Iris pigment epithelial cell (primary cell): ENCODE measurements at places on chromosomes 12 and 14.
A peak's percentile ranks its signal among the peaks of the same experiment; 100 is the strongest.

DNA sequence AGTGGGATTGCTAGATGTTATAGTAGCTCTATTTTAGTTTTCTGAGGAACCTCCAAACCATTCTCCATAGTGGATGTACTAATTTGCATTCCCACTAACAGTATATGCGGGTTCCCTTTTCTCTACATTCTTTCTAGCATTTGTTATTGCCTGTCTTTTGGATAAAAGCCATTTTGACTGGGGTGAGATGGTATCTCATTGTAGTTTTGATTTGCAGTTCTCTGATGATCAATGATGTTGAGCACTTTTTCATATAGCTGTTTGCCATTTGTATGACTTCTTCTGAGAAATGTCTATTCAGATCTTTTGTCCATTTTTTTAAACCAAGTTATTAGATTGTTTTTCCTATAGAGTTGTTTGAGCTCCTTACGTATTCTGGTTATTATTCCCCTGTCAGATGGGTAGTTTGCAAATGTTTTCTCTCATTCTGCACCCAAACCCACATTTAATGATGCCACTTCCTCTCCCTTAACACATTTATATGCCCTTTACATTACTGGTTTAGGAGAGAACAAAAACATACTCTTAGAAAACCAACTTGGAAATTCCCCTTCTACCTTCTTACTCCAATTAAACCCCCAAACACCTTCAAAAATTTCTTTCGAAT lies 48.2 kb downstream of the NELL2 start:
- no peak for DNase-seq

GRCh38 chr12:63964301-63964700 lies 119.8 kb downstream of the SRGAP1 start:
- DNase-seq = no peak

GRCh38 chr14:59828276-59828675 lies 42.3 kb downstream of the RTN1 start:
- DNase-seq = no peak

- DNase-seq = no peak
These were observed 63.9 kb downstream of the KNTC1 start for GRCh38 chr12:122590990-122591389.

DNA sequence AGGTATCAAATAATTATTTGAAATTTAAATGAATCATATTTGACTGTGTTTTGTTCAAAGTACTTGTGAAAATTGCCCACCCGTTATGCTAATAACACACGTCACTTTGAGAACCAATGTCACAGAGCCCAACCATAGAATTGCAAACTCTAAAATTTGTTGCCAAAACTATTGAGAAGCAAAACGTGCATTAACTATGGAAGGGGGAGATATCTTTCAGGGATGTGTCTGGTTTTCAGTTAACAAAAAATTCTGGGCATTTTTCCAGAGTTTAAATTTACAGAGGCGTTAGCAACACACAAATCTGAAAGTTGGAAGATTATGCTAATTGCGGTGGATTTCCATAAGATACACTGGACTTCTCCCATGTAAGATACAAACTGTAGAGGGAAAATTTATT lies 371.8 kb upstream of the E2F7 start:
- DNase-seq = no peak

GRCh38 chr12:117039891-117040309 lies 59.3 kb downstream of the TESC start:
- DNase-seq = no peak

GRCh38 chr14:91402771-91403600 lies 14.6 kb downstream of the CCDC88C start:
- peak; percentile 59 for DNase-seq

DNA sequence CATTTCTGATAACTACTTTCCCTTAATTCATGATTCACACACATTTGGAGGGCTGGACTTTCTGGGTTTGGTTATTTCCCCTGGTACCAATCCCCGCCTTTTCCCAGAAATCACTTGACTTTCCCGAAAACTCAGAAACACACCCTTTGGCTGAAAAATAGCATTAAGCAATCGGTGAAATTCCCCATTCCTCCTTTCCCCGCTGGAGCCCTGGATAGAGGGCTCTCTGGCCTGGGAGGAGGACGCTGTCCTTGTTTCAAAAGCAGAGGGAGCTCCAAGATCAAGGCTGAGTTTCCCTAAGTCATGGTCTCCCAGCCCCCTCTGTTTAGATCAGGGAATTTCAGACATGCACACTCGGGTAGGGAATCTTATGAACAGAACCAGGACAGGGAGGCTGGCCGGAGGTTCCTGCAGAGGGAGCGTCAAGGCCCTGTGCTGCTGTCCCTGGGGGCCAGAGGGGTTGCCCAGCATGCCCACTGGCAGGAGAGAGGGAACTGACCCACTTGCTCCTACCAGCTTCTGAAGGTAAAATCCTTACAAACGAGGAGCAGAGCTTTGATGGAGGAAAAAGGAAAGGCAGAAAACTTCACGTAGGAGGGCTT lies at the start of gene C1S:
Gene C1S, plus strand, starts transcription at position 366 of the 602 bp plus-strand sequence. CDS start 1,195 bp downstream, outside the sequence.
- peak; percentile 95 for DNase-seq

GRCh38 chr12:15648558-15648957 lies 140.6 kb downstream of the EPS8 start:
- no peak for DNase-seq

GRCh38 chr14:80483331-80483730 lies 272.0 kb upstream of the DIO2 start:
- no peak for DNase-seq

DNA sequence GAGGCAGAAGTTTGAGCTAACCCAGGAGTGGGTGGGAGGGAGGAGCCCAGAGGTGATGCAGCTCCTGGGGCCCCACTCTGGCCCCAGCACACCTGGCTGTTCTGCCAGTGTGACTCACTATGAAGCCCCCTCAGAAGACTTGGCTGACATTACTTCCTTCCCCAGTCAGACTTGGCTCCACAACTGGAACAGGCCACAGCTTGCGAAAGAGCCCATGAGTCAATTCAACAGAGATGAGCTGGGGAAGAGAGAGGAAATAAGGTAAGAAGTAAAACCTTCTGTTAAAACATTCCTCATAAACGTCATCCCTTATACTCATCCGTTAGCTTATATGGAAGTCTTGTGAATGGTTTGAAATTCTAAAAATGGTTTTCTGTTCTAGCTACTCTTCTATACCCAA lies 245.9 kb downstream of the ADAMTS20 start:
- peak; percentile 99 for DNase-seq

- DNase-seq = no peak
These were observed 9.7 kb upstream of the CFAP251 start for GRCh38 chr12:121908702-121909101.

- DNase-seq = no peak
These were observed 153.2 kb downstream of the SMOC1 start for GRCh38 chr14:70032447-70032846.

- DNase-seq = no peak
These were observed 11.4 kb downstream of the CAND1 start for GRCh38 chr12:67280572-67280971.

- peak; percentile 26 for DNase-seq
These were observed 12.1 kb downstream of the MDM1 start for GRCh38 chr12:68319988-68320623.

- peak; percentile 32 for DNase-seq
These were observed 2.1 kb downstream of the VASH1 start for GRCh38 chr14:76763096-76764041.

GRCh38 chr14:100828031-100828769 lies 2.3 kb downstream of the MEG3 start:
- DNase-seq = peak; percentile 90

- DNase-seq = peak; percentile 46
These were observed 6.6 kb downstream of the PPHLN1 start for GRCh38 chr12:42332301-42333285.

- no peak for DNase-seq
These were observed 28.2 kb upstream of the EGLN3 start for GRCh38 chr14:33978892-33979612.

DNA sequence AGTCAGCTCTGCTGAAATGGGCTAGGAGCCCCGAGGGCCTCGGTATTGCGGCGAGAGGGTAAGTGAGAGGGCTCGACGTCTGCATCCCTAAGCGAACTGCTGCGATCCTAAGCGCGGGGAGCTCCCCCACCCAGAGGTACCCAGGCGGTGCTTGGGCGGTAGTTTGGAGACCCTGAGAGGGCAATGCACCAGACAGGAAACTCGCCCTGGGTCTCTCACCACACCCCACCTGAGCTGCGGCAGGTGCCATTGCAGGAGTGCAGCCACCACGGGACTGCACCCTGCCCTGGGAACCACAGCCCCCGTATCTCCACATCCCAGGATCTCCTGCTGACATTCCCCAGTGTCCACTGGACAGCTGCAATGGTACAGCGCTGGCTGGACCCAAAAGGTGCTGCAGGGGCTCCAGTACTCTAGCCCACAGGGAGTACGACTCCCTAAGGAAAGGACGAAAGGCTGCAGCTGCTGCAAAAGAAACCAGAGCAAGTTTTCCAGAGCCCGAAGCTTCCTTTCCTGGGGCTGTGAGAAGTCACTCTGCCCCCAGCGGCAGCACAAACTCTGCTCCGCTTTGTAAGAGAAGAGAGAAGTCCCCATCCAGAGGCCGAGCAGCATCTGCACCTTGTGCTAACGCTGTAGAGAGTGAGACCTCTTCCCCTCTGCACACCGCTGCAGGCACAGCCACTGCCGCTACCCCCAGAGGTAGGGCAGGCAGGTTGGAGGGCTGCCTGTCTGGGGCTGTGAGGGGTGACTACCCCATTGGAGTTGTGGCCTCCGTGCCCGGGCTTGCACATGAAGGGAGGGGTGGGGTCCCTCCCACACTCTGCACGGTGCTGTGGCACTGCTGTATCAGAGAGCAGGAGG lies 31.1 kb upstream of the MON2 start:
- DNase-seq = peak; percentile 68

DNA sequence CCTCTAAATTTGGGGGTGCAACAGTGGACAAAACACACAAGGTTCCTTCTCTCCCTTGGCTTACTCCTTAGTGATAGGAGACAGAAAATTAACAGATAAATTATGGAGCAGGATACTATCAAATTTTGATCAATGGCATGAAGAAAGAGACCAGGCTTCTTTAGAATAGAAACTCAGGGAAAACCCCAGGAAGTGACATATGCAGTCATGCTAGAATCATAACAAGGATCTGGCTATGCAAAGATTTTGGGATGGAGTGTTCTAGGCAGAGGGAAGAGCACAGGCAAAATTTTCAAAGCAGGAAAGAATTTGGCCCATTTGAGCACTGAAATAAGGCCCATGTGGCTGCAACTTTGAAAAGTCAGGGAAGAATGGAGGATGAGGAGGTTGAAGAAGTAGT lies 182.3 kb upstream of the PLEKHG7 start:
- DNase-seq = no peak

- no peak for DNase-seq
These were observed 4.9 kb downstream of the AACS start for GRCh38 chr12:125070112-125070511.

- no peak for DNase-seq
These were observed 36.4 kb upstream of the SMOC1 start for GRCh38 chr14:69842686-69843420.

DNA sequence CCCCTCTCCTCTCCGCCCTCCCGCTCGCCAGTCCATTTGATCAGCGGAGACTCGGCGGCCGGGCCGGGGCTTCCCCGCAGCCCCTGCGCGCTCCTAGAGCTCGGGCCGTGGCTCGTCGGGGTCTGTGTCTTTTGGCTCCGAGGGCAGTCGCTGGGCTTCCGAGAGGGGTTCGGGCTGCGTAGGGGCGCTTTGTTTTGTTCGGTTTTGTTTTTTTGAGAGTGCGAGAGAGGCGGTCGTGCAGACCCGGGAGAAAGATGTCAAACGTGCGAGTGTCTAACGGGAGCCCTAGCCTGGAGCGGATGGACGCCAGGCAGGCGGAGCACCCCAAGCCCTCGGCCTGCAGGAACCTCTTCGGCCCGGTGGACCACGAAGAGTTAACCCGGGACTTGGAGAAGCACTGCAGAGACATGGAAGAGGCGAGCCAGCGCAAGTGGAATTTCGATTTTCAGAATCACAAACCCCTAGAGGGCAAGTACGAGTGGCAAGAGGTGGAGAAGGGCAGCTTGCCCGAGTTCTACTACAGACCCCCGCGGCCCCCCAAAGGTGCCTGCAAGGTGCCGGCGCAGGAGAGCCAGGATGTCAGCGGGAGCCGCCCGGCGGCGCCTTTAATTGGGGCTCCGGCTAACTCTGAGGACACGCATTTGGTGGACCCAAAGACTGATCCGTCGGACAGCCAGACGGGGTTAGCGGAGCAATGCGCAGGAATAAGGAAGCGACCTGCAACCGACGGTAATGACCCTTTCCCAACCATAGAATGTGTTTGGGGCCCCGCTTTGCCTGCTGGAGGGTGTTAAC lies 615 bp downstream of the CDKN1B start:
- no peak for DNase-seq
